NCI-H1694 treated with DMSO at 0.1 percent for 48 hours (cell line): ENCODE measurements at places on chromosomes 7 and 10.
A peak's percentile ranks its signal among the peaks of the same experiment; 100 is the strongest.

DNA sequence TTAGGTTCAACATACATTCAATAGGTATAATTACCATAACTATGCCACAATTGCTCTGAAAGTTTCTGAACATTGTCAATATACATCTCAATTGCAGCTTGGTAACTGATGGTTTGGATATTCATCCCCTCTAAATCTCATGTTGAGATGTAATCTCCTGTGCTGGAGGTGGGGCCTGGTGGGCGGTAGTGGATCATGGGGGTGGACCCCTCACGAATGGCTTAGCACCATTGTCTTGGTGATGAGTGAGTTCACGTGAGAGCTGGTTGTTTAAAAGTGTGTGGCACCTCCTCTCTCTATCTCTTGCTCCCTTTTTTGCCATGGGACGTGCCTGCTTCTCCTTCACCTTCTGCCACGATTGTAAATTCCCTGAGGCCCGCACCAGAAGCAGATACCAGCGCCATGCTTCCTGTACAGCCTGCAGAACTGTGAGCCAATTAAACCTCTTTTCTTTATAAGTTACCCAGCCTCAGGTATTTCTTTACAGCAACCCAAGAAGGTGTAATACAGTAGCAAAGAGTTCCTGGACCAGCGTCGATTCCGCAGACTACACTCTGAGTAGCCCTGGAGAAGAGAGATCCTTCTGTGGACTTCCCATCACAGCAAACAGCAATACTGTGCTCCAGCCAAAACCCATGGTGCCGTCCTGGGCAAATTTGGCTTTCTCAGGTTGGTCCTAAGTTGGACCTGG lies 83.8 kb upstream of the GRB10 start:
- DNase-seq: no peak

- DNase-seq: no peak
Observed at GRCh38 chr10:102261842-102262241, 16.5 kb downstream of the GBF1 start.

GRCh38 chr7:83519240-83519639 lies 129.7 kb downstream of the SEMA3E start:
- DNase-seq: no peak

DNA sequence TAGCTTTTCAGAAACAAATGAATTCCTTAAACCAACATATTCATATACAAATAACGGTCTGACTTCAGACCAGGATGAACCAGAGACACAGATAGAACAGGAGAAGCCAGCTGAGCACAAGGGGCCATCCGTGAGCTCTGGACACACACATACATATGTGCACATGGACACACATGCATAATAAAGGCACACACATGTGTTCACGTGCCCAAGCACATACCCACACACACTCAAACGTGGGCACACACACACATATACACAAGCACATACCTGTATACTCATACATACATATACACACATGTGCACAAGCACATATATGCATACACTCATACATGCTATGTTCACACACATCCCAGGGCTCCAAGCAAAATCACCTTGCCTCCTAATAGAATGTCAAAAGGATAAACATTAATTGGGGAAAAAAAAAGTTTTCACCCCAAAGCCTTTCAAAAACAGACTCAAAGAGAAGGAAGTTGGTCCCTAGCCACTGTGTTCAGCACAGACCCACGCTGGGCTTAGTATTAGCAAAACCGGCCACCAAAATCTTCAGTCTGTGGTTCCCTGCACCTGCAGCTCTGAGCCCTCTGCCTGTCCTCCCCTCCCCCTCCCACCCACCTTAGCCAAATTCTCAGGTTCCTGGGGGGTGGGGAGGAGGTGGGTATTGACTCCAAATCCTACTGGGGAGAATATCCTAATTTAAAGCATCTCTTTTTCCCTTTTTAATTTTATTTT lies 100.4 kb upstream of the MACROH2A2 start:
- DNase-seq: no peak

GRCh38 chr10:21372651-21373410 lies 152.7 kb downstream of the SKIDA1 start:
- no peak for DNase-seq

GRCh38 chr10:93494494-93494893 lies 1.9 kb upstream of the CEP55 start:
- no peak for DNase-seq

DNA sequence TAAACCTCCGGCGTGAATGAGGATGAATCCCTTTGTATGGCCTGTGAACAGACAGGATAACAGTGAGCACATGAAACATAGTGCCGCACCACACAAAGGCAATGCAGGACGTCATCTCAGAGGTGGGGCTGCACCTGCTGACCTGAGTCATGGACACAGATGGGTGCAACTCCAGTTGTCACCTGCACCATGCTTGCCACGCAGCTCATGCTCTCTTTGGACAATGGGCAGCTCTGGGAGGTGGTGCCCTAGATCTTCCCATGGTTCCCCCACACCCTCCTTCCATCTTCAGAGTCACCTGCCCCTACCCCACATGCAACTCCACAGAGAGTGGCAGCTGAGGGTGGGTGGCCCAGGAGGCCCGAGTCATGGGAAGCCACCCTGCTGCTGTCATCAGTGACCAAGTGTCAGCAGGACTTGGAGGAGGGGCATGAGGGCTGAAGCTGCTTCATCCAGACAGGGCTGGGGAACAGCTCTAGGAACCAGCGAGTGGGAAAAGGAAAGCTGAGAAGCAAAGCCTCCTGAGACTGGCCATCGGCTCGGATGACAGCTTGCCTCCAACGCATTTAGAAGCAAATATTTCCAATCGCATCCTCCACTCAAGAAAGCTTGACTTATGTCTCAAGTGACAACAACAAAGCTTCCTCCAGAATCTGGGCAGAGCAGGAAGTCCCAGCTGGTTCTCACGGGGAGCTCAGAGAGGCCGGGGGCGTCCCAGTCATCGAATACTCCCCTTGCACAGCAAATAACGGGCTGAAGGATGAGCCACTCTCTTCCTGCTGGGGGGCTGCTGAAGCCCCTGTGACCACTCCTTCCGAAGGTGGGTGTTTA lies 27.1 kb downstream of the VIPR2 start:
- DNase-seq: no peak

GRCh38 chr10:15571575-15571974 lies 148.1 kb downstream of the ITGA8 start:
- no peak for DNase-seq

- peak; percentile 50 for DNase-seq
Observed at GRCh38 chr7:19747740-19748339, 25.6 kb downstream of the TMEM196 start.

- DNase-seq: peak; percentile 51
Observed at GRCh38 chr7:141455723-141456122, 95.5 kb upstream of the AGK start.

DNA sequence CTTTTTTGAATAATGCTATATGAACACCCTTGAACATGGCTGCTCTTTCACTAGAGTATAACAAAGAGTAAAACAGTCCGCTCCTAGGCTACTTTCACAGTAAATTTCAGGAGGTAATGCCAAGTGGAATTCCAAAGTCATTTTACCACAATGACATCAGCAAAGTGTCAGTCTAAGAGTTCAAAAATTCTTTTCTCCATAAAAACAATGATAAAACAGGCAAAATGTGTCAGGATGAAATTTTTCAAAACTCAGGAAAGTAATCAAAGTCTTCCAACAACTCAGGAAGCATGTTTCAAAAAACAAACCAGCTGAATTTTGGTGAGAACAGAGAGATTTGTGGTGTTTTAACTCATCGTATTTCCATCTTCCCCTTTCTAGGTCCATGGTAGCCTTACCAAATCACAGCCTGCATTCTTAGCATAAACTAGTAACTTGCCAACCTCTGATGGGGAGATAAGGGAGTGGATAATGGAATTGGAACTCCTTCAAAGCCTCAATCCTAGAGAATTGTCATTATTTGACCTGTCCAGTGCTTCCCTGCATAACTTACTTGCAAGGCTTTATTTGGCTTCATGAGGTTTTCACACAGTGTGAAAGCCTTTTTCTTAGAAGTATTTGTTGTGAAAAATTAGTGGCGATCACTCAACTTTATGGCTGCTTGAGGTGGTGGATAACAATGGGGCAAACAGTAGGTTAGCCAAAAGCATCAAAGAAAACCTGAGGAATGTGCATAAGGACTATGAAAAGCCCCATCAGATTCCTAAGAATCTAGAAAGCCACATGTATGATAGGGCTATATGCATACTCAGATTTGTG lies 302.7 kb downstream of the HDAC9 start:
- DNase-seq: no peak

GRCh38 chr7:87004956-87005355 lies 54.5 kb downstream of the ELAPOR2 start:
- DNase-seq: no peak

DNA sequence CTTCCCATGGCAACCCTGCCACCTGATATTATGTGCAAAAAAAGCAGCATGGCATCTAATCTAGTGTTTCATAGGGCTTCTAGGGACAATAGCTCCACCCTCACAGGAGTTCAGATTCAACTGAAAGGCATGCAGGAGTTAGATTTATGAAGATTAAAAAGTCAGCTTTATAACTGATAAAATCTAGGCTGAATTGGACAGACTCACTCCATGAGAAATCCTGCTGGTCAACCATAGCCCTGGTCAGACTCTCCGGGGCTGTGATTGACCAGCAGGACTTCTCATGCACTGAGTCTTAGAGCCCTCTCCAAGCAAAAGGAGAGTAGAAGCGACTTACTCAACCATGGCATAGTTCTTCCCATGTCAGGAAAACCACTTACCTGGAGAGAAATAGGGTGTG lies 345.4 kb downstream of the NEBL start:
- DNase-seq: no peak

GRCh38 chr7:136496551-136496950 lies 371.9 kb upstream of the CHRM2 start:
- no peak for DNase-seq

DNA sequence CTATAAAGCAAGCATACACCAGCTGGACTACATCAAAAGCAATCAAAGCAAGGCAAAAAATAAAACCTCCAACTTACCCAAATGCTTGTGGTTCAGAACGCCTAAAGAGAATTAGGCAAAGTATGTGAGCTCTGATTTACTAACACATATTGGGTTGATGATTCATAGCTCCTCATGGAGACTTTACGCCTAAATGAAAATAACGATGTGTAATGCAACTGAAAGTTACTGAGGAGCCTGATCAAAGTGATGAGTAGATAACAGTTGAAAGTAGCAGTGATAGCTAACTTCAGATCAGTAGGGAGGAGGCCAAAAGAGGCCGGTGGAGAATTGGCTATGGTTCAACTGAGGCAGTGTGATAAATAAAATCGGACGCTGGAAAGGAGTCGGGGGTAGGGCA lies 85.0 kb downstream of the MPP7 start:
- DNase-seq: no peak

- no peak for DNase-seq
Observed at GRCh38 chr7:116922545-116922944, 30.8 kb upstream of the ST7 start.

DNA sequence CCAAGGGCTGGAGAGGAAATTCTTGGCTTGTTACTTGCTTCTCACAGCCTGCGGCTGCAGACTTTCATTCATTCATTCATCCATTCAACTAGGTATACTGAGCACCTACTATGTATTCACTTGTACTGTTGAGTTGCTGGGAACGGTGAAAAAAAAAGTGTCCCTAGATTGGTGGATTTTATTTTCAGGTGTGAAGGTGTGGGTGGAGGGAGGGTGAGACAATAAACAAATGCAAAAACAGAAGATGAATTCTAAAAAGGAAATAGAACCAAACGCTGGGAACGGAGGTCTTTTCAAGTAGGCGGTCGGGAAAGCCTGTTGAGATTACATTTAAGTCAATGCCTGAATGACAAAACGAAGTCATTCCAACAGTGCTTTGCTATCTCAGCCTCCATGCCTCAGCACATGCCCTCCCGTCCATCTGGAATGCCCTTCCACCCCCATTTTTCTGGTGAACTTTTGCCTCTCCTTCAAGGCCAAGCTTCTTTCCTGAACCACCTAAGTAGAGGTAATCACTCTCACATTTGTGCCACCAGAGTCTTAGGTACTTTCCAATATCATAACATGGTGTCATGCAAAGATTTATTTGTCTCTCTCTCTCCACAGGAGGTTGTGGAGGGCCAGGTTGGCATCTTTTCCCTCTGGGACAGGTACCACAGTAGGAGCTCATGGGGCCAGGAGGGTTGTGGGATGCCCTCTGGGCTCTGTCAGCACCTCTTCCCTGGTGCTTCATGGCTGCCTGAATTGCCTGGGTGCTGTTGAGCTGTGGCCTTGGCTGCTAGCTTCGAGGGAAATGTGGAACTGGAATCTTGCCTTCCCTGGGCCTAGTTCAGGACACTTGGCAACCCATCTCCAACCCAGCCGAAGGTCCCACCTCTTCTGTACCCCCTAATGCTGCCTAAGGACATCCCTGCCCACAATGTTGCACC lies 5.5 kb downstream of the NKX2-3 start:
- DNase-seq: no peak

DNA sequence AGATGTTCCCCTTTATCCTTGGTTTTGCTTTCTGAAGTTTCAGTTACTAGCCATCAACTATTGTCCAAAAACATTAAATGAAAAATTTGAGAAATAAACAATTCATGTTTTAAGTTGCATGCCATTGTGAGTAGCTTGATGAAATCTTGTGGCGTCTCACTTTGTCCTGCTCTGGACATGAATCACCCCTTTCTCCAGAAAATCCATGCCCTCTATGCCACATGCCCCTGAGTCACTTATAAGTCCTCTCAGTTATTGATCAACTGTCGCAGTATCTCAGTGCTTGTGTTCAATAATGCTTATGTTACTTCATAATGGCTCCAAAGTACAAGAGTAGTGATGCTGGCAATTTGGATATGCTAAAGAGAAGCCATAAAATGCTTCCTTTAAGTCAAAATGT lies 208.0 kb upstream of the FERD3L start:
- DNase-seq: no peak

DNA sequence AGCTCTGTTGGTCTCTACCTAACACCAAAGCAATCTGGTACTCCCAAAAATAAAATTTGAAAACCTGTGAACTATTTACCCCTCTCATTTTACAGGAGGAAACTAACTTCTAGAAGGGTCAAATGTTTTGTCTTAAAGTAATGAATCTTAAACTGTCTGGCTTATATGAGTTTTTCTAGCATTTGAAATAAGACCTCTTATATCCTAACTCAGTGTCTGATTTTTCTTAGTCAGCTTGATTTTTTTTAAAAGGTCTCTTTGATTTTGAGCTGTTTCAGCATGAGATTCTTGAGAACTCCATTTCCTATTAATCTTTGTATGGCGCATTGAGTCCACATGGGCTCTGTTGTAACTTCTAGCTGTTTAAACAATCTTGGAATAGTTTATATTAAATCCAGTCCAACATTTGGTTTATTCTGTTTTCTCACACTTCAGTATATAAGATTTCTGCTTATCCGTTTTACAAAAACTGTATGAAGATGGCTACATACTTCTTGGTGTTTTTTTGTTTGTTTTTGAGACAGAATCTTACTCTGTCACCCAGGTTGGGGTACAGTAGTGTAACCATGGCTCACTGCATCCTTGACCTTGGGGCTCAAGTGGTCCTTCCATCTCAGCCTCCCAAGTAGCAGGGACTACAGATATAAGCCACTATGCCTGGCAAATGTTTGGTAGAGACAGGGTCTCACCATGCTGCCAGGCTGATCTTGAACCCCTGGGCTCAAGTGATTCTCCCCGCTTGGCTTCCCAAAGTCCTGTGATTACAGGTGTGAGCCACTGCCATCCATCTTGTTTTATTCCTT lies 91.1 kb downstream of the PPP1R9A start:
- DNase-seq: no peak
